ENCODE measurements at places on chromosomes 2 and 18.

DNA sequence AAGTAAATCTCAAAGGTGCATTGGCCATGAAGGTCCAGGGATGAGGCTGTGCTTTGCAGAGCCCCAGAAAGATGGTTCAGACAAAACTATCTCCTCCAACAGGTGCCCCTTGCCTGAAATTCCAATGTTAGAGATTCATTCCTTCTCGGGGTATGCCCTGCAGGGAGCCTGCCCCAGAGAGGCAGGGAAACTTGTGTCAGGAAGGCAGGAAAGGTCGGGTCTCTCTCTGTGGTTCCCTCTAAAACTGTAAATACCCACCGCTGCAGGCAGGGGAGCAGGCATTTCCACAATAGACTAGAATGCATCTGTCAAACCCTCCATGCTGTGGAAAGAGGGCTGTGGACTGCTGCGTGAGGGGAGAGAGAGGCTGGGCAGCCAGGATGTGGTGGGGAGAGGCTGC, 207.8 kb upstream of the SMAD2 start:
- no peak for DNase-seq

GRCh38 chr2:120385355-120386127, 39.6 kb downstream of the INHBB start:
- DNase-seq, result peak; percentile 20

DNA sequence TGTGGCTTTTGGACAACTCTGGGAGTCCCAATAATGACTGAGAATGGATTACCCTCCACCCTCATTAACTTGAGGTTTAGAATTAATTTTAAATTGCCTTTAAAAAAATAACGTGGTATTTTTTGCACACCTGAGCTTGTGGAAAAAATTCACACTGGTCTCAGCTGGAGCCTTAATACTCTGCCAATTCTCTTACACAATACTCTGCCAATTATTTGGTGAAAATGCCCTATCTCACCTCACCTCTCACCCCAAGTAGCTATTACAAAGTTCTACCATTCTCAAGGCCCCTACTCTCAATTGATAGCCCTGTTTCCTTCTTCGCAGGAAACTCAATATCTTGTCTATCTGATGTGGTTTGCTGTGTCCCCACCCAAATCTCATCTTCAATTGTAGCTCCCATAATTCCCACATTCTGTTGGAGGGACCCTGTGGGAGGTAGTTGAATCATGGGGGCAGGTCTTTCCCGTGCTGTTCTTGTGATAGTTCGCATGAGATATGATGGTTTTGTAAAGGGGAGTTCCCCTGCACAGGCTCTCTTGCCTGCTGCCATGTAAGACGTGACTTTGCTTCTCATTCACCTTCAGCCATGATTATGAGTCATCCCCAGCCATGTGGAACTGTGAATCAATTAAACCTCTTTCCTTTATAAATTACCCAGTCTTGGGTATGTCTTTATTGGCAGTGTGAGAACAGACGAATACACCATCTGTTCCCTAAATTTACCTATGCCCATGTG, 27.4 kb upstream of the C2orf69 start:
- DNase-seq, result no peak

DNA sequence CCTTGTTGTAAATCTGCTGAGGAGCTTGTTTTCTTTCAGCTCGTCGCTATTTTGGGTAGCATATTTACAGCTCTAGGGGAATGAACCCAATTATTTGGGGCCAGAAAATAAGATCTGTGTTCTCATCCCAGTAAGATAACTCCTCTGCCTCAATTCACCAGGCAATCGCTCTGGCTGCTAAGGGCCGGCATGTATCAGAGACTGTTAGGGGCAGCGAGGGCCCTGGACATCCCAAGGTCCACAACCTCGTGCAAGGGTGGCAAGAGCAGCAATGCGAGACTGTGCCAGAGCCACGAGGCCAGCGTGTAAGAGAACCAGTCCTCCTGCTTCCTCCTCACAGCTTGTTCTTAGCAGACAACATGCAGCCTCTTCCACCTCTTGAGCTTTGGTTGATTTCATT, 66.1 kb downstream of the DDX1 start:
- no peak for DNase-seq

GRCh38 chr18:55524353-55525073, 63.5 kb downstream of the TCF4 start:
- peak; percentile 41 for DNase-seq

DNA sequence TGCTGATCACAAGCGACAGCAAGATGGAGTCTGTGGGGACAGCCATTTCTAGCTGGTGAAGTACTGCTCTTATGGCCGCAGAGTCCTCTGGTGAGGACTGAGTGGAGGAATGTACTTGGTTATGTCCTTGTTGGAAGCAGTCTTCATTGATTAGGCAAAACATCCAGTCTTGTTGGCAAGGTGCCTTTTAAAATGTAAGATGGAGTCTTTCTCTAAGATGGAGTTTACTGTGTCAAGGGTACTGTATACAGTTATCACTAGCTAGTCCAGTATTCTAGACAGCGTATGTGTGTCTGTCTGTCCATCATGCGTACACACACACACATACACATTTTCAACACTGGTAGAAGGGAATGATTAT, 74.8 kb downstream of the NPAS2 start:
- no peak for DNase-seq

- no peak for DNase-seq
These were observed 134.9 kb upstream of the CNTNAP5 start for GRCh38 chr2:123890148-123890547.

GRCh38 chr2:33655626-33656320, 56.7 kb upstream of the FAM98A start:
- no peak for DNase-seq

DNA sequence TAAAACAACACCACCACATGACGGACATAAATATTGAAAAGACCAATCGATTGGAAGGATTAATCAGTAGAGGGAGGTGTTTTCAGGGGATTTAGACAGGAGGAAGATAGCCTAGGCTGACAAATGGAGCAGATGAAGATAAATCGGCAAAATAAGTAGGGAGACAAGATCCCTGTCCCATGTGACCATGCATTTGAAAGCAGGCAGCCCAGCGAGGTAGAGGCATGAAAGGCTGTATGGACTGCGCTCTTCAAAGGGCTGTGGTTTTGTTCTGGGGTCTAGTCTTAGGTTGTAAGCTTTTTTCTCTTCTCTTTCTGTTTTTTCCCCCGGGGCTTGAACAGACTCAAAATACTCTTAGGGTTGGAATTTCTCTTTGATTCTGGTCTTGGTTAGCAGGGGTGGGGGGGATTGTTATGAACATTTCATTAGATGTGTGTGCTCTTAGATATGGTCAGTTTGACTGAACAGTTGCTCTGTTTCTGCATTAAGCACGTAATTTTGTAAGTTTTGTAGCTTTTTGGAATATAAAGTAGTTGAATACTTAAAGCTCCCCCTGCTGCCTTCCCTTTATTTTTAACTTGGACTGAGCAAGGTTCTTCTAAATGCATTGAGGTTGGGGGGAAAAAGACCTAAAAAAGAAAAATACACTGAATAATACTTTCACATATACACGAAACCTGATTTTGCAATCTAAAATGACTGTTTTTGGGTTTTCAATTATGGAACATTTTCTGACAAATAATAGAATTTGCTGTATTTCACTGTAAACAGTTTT, 32.2 kb downstream of the ZNF532 start:
- no peak for DNase-seq
